Brain pericyte (primary cell): ENCODE measurements at places on chromosomes 4 and X.

DNA sequence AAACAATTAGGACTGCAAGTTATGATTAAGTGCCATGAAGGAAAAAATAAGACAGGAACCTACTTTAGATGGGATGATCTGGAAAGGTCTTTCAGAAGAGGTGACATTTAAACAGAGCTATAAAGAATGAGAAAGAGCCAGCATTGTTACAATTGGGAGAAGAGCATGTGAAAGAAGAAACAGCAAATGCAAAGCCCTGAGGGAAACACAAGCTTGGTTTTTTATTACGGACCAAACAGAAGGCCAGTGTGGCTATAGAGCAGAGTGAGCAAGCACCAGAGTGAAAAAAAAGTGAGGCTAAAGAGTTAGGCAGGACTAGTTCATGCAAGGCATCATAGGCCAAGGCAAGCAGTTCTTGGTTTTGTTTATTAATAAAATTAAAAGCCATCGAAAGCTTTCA is 175.6 kb downstream of the RBMX2 start:
- no peak for DNase-seq

DNA sequence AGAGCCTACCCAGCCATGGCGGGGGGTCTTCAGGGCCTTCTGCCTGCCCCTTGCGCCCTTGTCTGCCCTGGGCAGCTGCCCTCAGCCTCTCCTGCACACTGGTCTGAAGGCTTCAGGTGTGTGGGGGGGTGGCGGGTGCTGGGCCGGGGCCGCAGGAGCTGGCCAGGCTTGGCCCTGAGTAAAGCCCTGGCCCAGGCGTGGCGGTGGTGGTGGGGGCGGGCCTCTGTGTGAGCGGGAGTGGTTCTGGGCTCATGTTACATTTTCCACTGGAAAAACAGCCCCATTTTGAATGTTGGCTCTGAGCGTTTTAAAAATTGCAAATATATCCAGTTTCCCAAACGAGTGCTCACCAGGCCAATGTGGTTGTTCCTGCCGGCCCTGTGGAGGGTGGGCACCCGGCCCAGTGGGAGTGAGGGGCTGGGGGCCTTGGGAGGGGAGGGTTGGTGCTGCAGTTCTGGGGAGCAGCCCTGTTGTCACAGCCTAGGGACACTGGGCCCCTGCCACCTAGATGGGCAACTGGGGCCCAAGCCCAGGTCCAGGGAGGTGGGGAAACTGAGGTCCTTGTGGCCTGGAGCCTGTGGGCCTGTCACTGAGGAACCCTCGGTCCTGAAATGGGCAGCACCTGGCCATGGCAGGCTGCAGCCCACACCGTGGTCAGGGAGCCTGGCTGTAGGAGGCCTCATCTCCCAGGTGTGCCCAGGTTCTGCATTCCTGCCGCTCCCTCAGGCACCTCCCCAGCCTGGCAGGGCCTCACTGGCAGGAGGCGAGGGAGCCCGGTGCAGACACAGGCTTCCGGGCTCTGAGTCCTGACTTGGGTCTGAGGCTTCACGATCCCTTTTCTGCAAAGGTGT is 28.3 kb downstream of the FGFRL1 start:
- no peak for DNase-seq

DNA sequence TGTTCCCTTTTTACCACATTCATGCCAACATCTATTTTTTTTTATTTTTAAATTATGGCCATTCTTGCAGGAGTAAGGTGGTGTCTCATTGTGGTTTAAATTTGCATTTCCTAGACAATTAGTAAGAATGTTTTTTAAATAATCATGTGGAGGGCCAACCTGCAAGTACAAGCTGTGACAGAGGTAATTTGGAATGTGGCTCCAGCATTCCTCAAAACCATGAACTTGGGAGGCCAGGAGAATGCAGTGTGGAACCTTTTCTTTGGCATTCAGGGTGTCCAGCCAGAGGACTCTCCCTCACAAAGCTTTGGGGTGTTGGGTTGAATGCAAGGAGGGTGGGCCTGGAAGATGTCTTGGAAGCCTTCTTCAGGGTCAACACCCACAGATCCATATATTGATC is 7.3 kb upstream of the TMEM185A start:
- DNase-seq, result no peak

DNA sequence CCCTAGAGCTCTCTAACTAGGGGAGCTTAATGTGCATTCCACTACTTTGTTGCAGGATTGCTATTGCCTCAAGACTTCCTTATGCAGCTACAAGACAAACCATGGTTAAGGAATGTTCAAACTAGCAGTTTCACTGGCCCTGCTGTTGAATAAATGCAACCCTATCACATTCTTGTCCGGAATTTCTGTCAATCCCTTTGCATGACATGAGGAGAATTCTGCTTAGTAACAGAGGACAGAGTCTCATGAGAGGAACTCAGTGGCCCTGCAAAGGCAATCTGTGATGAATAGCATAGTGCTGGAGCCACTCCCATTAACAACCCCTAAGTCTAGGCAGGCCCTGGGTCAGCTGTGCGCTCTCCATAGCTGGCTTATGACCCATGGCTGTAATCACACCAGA is 30.7 kb upstream of the SGMS2 start:
- no peak for DNase-seq

- no peak for DNase-seq
Observed at GRCh38 chr4:60729194-60729593, 470.9 kb upstream of the ADGRL3 start.
